ENCODE measurements at places on chromosomes 11 and 22.

GRCh38 chr22:43825651-43826050, 13.5 kb upstream of the EFCAB6 start:
- no peak for DNase-seq

- DNase-seq, result no peak
Observed at GRCh38 chr11:19905280-19905853, 192.7 kb downstream of the NAV2 start.

GRCh38 chr11:64960719-64961118, 11.2 kb downstream of the MAJIN start:
- no peak for DNase-seq

DNA sequence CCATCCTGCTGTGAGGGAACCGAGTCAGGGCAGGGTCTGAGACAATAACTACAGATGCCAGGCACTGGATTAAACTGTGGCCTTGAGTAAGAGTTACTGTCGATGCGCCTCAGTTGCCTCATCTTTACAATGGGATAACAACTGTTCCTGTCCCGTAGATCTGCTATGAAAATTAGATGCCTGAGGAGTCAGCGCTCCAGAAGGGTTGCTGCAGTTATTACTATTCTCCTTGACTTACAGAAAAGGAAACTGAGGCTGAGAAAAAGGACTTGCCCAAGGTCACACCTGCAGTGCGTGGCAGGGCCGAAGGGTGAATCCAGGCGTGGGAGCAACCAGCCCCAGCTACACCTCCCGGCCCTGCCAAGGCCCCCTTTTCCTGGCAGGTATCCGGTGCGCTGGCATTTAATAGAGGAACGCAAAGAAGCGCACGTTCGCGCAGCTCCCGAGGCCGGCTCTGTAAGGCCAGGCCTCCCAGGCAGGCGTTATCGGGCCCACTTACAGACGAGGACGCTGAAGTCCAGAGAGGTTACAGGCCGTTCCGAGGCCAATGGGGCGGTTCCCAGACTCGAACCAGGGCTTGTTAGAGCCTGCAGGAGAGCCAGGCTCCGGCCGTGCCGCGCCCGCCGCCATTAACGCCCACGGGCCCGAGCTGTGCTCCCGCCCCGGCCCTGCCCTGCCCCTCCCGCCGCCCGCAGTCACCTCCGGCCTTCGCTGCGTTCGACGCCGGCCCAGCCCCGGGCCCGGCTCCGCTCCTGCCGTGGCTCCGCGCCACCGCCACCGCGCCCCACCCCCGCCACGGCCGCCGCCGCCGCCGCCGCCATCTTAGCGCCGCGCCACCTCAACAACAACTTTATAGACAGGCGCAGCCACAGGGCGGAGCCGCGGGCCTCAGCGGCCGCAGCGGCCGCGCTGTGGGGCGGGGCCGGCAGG, at the start of gene C11orf68:
Gene C11orf68 (minus strand): TSS at position 852 of the 930 bp plus-strand sequence. CDS start 31 bp downstream, at position 821.
- DNase-seq, result no peak

DNA sequence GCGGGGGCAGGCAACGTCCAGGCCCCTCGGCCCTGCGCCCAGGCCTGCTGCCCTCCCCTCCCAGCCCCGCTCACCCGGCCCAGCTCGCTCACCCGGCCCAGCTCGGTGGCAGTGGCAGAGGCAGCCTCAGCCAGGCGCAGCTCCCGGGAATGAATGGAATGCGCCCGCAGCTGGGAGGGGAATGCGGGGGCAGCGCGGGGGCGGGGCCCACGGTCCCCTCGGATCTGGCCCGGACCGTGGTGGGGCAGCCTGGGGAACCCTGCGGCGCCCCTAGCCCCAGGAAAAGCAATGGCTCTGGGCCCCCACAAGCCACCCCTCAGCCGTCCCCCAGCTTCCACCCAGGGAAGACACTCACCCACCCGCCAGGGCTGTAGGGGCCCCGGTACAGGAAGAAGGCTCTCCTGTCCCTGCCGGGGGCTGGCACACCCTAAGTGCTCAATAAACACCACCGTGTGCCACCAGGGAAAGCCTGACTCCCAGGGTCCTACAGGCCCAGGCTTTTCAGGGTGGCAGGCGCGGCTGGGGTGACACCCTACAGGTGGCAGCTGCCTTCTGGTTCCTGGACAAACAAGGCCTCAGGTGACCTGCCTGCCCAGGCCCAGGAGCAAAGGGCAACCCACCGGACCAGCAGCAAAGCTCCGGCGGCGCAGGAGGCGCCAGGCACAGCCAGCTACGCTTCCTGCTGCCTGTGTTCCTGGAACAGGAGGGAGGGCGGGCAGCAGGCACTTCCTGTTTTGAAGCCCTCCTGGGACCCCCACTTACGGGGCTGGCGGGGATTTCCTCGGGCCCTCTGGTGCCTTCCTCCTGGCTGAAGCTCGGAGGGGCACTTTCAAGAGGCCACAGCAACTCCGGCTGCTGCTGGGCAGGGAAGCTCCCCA, 13.8 kb downstream of the PLXNB2 start:
- no peak for DNase-seq
